ENCODE measurements at places on chromosomes 11 and 22.

DNA sequence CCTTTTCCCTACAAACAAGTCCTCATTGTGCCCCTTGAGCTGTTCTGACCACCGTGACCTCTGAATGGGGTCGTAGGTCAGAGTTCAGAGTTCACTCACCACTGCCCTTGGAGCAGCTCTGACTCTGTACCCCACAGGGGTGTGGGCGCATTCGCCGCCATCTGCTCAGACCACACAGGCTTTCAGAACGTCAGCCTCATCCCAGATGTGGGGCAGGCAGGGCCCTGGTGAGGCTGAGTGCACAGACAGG, 14.8 kb upstream of the MUC5B start:
- DNase-seq = no peak

- DNase-seq = no peak
Observed at GRCh38 chr11:133619973-133620372, 87.7 kb upstream of the OPCML start.

- DNase-seq = no peak
Observed at GRCh38 chr11:78420255-78420764, 2.7 kb upstream of the GAB2 start.

GRCh38 chr22:35727436-35727835, 9.8 kb downstream of the APOL5 start:
- no peak for DNase-seq

- DNase-seq = no peak
Observed at GRCh38 chr22:50485221-50486131, 1.2 kb upstream of the MIOX start.

DNA sequence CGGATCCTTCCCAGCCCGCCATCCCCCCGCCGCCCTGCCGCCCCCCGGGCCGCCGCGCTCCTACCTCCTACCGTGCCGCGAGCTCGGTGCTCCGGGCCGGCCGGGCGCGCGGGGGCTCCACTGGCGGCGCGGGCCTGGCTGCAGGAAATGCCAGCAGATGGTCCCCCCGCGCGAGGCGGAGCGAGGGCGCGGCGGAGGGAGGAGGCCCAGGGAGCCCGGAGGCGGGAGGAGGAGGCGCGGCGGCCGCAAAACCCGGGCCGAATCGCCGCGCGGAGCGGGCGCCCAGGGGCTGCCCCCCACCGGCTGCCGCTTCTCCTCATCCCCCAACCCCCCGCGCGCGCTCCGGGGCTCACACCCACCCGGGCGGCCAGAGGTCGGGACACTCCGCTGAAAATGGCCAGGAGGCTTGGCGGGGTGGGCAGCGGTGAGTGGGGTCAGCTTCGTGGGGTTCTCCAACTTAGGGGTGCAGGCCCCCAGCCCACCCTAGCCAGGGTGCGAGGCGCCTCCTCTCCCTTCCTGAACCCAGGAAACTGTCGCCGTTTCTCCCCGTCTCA, at the start of gene OSBPL5:
Gene OSBPL5 (minus strand): TSS at position 159 of the 554 bp plus-strand sequence. CDS start 36,162 bp downstream, outside the sequence.
- no peak for DNase-seq

DNA sequence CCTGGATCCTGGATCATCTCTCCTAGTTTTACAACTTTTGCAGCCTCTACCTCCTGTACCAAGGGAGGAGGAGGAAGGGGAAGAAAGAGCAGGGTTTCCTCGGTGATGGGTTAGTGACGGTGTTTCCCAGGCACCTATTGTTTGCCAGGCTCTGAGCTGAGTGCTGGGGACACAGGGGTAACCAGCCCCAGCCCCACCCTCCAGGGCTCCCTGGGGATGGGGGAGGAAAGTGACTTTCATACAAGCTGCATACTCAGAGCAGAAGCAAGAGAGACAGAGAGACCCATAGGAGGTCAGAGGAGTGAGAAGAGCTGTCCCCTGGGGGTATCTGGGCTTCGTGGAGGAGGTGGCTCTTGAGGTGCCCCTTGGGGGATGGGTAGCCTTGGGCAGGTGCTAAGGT, 89.4 kb upstream of the THY1 start:
- DNase-seq = no peak

GRCh38 chr22:25777870-25778269, 35.9 kb downstream of the MYO18B start:
- DNase-seq = no peak

GRCh38 chr11:40321537-40321936, 1137.9 kb downstream of the LRRC4C start:
- no peak for DNase-seq

DNA sequence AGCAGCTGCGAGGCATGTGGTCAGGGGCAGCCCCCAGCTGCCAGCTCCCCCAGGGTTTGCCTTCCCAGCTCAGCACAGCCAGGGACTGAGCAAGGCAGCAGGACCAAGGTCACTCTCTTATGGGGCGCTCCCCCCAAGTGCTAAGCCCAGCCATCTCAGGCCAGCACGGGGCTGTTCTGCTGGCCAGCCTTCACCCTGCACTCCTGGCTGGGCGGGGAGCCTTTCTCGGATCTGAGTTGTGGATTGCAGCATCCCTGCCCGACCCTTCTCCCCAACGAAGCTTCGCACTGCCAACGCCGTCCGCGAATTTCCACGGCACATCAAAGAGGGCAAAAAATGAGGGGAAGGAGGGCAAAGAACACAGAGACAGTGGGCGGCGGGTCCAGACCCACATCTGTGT, 42.5 kb upstream of the GAL start:
- DNase-seq = no peak

GRCh38 chr11:113193016-113193415, 121.4 kb upstream of the TTC12 start:
- no peak for DNase-seq
